ENCODE measurements at places on chromosomes 5 and 9.

DNA sequence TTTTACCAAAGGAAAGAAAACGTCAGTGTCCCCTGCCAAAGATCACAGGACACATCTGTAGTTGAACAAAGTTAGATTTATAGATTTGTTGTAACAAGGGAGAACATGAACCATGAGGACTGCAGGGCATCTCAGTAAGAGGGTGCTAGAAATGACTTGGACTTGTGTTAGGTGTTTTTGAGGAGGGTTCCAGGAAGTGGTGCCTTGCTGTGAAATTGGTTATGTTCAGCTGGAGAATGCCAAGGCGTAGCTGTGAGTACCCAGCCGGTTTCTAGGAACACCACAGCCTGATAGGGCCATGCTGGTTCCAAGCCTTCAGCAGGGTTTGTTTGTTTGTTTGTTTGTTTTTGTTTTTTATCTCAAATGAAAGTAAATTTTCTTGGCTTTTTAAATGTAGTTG is 5.3 kb downstream of the SPEF2 start:
- no peak for DNase-seq

DNA sequence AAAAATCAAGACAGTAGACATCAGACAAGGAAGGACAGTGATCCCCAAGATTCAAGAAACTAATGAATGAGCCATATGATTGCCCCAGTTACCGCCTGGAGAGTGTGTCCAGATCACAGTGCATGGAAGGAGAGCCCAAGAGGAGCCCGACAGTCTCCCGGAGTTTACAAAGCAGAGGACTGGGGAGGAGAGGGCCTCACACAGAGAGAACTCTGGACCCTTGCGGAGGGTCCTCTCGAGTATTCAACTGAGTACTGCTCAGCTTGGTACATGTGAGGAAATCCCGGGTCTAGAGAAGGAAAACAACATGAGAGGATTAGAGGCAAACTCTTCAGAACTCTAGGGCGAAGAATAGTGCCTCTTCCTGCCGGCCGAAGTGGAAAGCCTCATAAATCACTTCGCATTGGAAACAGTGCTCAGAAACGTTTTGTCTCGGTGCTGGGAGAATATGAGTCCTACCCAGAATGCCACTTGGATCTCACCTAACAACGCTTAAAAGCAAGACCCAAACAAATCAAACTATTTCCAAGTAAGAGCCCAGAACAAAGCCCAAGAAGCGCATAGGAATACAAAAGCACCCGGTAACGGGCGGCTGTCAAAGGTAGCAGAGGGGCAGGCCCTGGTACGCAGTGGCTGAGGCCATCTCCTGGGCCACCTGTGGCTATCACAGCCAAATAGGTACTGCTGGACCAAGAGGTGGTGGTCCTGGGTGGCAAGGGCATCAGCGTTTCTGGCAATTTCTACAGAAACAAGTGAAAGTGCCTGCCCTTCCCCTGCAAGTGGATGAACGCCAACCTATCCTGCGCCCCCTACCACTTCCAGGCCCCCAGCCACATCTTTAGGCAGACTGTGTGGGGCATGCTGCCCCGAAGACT is 36.0 kb downstream of the FAM78A start:
- no peak for DNase-seq

DNA sequence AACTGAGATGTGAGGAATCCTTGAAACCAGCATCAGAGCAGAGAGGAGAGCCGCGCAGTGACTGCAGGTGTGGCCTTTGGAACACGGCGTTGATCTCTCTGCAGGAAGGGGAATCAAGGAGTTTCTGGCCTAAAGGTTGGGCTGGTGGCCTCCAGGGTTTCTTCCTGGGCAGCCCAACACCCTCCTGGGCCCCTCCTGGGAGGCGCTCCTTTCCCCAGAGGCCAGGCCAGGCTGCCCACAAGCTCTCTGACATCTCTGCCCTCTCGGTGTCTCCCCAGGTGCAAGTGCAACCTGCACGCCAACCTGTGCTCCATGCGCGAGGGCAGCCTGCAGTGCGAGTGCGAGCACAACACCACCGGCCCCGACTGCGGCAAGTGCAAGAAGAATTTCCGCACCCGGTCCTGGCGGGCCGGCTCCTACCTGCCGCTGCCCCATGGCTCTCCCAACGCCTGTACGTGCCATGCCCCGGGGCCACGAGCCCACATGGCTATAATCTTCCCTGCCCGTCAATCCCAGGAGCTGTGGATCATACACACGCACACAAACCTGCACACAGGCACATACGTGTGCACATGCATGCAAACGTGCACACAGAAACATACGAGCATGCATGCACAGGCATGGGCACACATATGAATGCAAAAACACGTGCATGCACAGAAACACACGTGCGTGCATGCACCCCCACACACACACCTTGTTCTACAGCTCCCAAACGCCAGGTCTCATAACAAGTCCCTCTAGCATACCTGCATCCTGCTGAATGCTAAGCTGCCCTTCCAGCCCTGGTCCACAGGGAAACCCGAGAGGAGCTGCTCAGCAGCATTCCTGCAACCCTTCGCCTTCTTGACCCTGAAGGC is 64.9 kb downstream of the NTNG2 start:
- no peak for DNase-seq

GRCh38 chr9:98280574-98280973 is 25.1 kb upstream of the TBC1D2 start:
- peak; percentile 59 for DNase-seq

DNA sequence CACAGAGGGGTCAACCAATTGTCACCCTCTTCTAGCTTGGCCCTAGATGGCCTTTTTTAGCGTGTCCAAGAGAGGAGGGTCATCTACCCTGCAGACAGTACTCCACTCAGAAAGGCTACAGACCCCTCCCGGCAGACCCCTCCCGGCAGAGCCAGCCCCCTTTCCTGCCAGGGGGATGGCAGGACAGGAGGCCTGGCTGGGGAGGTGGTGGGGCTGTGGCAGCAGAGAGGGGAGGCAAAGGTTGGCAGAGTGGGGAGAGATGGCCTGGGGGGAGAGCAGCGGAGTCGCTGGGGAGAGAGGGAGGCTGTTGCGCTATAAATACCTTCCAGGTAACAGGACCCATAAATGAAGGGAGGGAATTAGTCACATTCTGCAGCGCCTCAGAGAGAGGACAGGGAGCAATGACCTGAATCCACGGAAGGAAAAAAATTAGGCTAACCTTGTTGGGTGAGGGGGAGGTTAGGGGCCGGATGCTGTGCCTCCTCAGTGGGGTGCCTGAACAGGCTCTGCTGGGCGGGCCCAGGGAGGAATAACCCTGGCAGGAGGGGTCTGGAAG is 32.9 kb upstream of the PSD2 start:
- DNase-seq: no peak

DNA sequence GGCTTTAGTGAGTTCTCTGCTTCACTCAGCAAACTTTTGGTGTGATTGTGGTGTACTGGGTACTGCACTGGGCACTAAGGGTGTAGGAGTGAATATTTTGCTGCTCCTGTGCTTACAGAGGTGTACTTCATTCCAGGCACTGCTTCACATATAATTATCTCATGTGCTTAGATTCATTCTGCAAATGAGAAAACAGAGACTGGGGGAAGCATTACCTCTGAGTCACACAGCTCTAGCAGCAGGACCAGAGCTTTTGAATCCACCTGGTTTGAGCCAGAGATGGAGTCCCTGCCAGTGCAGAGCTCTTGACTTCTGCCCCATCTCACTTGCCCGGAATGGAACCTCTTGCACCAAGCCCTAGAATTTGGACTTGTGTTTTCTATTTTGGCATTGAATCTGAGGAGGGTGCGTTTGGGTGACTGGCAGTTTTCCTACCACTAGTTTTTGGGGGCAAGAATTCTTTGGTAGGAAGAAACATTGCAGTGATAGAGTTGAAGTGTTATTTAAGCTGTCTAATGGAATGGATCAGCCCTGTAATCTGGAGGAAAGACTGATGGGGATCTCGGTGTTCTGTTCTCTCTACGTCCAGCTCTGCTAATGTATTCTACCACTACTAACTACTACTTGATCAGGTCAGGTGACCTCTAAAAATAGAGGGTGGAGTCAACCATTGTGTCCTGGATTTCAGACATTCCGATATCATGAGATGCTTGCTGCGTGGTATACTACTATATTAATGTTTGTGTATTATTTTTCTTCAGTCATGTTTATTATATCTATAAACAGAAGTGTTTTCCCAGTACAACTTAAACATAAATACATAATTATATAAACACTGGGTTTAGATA is 2.5 kb downstream of the ARHGAP26 start:
- DNase-seq: no peak

DNA sequence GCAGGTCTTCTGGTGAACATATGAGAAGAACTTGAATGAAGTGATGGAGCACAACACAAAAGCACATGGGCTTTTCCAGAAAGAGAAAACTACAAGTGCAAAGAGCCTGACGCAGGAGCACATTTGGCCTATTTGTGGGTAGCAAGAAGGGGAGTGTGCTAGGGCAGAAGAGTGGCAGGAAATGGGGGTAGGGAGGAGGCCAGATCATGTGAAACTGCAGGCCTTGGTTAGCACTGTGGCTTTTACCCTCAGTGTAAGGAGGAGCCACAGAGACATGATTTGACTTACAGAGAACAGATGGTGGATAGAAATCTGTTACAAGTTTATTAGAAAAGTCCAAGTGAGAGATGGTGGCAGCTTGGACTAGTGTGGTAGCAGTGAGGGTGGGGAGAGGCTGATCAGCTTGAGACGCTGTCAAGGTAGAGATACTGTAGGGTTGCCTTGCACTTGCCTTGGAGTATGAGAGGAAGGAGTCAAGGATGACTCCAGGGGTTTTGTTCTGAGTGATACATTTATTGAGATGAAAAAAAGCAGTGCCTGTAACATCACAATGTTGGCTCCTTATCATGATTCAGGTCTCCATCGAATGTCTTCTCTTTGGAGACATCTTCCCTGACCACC is 126.7 kb downstream of the PPP2R2B start:
- no peak for DNase-seq

DNA sequence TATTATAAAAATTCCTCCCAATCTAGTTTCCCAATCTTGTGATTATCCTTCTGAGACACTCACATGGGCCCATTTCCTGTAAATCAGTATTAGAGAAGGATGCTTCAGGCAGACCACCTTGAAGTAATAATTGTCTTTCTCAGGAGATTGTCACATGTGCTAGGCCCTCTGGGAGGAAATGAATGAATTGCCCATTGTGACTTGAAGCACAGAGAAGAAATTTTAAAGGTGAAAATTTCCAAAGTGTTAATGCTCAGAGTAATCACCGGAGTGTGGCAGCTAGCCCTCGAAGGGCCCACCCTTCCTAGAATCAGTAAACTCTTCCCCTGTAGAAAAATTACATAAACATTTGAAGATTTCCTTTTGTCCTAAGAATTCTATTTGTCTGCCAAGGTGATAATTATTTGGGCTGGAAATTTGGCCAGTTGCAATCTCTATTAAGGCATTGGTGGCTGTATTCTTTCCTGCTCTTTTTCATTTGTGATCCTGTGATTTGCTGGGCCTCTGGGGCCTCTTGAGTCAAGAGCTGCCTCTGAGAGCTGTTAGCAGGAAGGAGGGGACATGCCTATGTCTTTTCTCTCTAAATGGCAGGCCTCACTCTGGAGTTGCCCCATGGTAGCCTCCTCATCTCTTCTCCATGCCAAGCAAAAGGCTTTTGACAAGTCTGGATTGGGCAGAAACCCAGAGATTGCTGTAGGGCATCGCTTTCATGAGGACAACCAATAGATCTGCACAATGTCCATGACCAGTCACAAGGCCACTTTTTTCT is 371.5 kb upstream of the ACTBL2 start:
- no peak for DNase-seq

DNA sequence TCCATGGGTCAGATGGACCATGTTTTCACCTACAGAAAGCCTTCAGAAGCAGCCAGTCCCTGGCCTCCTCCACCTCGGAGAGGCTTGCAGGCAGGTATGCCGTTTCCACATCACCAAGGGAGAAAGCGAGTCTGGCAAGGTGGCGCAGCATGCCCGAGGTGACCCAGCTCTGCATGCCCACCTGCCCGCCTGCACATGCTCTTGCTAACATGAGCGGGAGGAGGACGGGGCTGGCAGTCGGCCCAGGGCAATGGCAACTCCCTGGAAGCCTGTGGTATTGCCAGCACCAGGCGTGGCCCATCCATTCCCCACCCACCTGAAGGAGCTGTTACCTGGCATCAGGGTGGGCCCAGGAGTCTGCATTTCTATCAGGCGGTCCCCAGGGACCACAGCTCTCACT is 3.3 kb upstream of the NINJ1 start:
- DNase-seq: no peak

GRCh38 chr5:142619815-142620214 is 66.1 kb downstream of the FGF1 start:
- DNase-seq: no peak

DNA sequence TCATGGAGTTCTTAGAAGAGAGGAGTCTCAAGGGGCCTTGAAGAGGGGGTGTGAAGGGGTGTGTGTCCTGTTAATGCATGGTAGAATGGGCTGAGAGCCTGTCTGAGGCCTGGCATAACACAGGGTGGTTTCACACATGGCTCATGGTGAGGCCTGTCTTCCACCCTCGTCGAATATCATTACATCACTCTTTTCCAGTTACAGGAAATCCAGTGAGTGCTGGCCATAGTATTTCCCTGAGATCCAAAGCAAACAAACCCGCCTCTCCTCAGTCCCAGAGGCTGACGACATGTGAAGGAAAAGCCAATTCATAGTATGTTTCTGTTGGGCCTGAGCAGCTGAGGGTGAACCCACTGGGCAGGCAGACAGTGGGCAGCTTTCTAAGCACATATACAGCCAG is 159.4 kb upstream of the NR3C1 start:
- peak; percentile 31 for DNase-seq

DNA sequence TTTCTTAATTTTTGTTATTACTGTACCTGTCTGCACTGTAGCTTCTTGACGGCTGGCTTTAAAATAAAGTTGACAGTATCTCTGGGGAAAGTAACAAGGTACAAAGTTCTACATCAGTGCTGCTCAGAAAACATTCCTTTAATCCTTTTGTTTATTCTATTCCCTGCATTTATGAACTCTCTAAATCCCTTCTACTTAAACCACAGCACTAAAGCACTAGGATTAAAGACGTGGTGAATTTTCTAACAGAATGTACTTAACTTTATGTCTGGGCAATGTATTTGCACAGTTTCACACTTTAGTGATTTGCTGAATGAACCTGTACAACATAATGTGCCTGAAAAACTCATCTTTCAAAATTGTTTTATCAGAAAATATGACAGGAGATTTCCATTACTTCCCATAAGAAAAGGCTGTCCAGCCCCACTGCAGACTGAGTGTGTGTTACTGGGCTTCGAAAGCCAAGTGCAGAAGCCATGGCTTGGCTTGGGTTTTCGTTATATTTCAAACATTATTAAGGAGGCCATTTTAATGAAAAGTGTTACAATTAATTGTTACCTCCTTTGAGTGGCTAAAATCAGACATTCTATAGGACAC is 43.8 kb downstream of the LHFPL2 start:
- DNase-seq: no peak

GRCh38 chr5:7995688-7996294 is 126.8 kb downstream of the MTRR start:
- no peak for DNase-seq

- no peak for DNase-seq
Observed at GRCh38 chr5:150109921-150110320, 23.6 kb upstream of the CSF1R start.

All from NCI-H774 (cell line).